Endothelial cell (in vitro differentiated cells): ENCODE measurements at places on chromosomes 4 and X. TPM values are rescaled to one million over a fixed set of nuclear protein-coding genes. Genes with fewer than 3 reads are reported as not detected.

GRCh38 chr4:105140684-105141490 lies 5.8 kb upstream of the TET2 start:
- DNase-seq, result peak; percentile 34

The TDO2 gene
- total RNA-seq, result not detected

The HS3ST1 gene
- total RNA-seq, result 0.44 TPM

DNA sequence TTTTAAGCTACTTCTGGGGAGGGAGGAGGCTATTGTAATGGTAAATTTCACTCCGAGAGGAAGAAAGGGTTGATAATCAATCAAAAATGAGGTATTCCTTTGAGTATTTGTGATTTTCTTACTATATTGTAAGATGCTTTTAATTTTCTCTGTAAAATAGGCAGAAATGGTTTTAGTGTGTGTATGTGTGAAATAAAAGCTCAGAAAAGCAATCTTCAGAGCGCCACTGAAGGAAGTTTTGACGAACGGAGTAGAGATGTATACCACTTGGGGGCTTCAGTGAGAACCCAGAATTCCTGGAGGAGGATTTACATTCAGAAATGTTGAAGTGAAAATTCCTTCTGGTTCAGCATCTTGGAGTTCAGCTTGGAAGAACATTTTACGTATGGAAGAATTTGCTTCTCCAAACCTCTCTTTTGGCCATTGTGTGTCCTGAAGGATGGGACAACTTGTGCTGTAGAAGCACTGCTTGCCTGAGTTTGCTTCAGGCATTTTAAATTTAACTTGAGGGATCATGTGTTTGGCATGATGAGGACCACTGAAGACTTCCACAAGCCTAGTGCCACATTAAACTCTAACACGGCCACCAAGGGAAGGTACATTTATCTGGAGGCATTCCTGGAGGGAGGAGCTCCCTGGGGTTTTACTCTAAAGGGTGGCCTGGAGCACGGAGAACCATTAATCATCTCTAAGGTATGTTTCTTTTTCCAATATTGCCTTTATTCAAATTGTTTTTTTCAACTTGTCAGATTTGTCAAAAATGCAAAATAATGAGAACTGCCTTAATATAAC lies 695 bp downstream of the SHROOM3 start:
- no peak for DNase-seq

DNA sequence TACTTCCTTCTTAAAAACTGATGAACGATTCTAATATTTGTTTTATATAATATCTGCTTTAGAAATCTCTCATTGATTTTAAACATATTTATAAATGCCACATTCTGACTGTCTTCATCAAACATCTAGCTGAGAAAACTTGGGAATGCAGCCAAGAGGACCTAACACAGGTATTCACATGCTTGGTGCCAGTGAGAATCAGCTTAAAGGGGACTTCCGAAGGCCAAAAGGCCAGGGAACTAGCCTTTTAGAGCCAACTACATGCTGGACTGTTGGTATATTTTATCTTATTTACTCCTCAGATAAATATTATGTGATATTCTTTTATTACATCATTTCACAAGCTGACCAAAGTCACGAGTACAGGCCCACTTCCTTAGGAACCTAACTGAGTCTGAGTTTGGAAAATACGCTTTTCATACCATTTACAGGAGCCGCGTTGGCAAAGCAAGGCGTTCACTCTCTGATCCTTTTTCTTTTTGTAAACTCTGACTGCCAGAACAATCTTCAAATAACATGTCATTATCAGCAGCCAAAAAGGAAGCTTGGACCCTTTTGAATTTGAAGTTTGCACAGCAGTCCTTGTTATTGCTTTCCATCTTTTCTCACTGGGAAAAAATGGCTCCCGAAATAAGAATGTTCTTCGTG lies 41.1 kb upstream of the PDLIM3 start:
- DNase-seq, result no peak

DNA sequence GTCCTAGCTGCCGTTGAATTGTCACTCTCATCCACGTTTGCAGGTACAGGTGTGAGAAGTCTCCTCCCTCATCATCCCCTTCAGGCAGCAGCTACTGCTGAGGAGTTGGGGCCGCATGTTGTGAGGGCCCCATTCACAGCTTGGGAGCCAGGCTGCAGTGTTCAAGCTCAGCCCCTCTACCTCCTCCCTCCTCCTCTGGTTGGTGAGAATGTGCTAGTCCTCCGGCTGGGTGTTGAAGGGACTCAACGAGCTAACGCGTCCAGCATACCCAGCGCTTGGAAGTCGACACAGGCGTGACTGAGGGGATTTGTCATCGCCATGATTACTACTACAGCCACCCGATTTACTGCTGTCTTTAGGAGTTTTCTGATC lies 82.0 kb upstream of the PSAPL1 start:
- no peak for DNase-seq

GRCh38 chr4:77268108-77268507 lies 111.1 kb downstream of the CCNG2 start:
- DNase-seq, result no peak

DNA sequence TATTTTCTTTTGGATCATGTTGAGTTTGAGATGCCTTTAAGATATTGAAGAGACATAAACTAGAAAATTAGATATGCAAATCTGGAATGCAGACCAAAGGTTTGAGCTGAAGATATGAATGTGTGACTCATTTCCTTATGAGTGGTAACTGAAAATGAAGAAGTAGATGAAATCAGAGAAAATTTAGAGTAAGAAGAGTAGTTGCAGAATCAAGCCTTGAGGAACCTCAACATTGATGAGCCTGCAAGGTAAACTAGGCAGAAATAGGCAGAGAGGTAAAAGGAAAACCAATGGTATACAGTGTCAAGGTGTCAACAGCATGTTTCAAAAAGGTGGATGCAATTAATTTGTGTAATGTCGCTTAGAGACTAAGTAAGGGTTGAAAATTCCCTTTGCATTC lies 142.8 kb downstream of the MOSPD2 start:
- DNase-seq, result no peak

- DNase-seq, result peak; percentile 6
Observed at GRCh38 chr4:112751447-112751846, 114.5 kb downstream of the LARP7 start.

The TLR2 gene
- total RNA-seq, result not detected

- DNase-seq, result no peak
Observed at GRCh38 chrX:30373479-30373878, 64.3 kb upstream of the NR0B1 start.

DNA sequence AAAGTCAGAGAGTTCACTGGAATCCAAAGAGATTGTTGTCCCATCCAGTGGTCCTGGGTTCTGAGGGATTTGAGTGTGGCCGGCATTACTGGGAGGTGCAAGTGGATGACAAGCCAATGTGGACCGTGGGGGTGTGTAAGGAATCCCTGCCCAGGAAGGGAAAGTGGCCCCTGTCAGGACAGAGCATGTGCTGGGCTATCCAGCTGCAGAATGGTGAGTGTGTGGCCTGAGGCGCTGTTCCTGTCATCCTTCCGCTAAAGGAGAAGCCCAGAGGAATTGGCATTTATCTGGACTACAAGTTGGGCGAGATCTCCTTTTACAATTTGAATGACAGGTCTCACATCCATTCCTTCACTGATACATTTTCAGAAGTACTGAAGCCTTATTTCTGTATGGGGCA lies 20.4 kb upstream of the TRIM60 start:
- DNase-seq, result no peak

The CT45A10 gene
- total RNA-seq, result not detected
